Epithelial cell of esophagus (primary cell): ENCODE measurements at places on chromosomes 2 and 18.

- DNase-seq = peak; percentile 4
Measured at GRCh38 chr2:132037527-132038178, 124.1 kb downstream of the ANKRD30BL start.

DNA sequence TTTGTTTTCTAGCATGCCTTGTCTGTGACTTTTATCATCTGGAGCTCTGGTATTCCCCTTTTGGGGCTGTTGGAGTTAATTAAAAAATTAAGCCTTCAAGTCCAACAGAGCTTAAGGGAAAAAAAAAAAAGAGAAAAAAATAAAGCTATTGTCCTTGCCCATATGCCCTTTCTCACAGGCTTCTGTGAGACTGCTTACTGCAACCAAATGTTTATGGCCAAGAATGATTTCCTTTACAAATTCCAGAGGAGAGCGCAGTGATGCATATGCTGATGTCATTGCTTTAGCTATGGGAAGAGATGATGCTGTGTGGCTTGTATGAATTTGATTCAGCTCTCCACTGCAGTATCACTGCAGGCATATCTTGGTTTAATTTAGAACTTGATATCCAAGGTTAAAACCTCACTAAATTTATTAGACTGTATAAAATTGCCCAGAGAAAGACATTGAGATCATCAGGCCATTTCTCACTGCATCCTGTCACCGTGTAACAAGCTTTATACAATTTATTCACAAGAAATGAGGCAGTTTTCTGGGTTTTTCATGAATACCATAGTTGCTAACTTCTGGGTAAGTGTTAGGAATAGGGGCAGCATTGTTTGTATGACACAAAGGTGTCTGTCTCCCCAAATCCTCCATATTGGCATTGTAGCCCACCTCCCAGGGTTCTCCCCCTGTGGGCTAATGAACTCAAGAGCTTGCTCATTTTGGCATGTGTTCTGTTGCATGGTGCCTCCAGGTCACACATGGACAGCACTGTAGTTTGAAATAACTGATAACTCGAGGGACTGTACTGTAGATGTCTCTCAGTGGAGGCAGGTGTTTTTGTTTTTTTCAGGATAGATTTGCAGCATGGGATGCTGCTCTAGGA lies 85.0 kb downstream of the TANC1 start:
- DNase-seq = no peak

- DNase-seq = no peak
Measured at GRCh38 chr2:42281416-42282081, 79.5 kb downstream of the COX7A2L start.

- peak; percentile 91 for DNase-seq
Measured at GRCh38 chr18:60693426-60693825, 320.9 kb upstream of the MC4R start.

- DNase-seq = no peak
Measured at GRCh38 chr2:107810734-107811133, 16.0 kb upstream of the RGPD4 start.

DNA sequence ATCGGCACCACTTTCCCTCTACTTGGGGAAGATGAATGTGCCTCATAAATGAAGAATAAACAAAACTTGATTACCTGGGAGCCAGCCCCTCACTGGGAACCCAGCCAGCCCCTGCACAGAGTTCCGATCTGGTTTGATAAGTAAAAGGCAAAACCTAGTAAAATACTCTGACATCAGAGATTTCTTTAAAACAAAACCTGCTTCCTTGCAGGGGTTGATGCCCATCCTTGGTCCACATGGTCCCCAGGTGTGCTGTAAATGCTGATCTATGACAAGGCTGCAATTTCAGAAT lies 218.8 kb upstream of the APCDD1 start:
- no peak for DNase-seq

GRCh38 chr2:99572373-99573164 lies 82.8 kb upstream of the REV1 start:
- DNase-seq = peak; percentile 6

DNA sequence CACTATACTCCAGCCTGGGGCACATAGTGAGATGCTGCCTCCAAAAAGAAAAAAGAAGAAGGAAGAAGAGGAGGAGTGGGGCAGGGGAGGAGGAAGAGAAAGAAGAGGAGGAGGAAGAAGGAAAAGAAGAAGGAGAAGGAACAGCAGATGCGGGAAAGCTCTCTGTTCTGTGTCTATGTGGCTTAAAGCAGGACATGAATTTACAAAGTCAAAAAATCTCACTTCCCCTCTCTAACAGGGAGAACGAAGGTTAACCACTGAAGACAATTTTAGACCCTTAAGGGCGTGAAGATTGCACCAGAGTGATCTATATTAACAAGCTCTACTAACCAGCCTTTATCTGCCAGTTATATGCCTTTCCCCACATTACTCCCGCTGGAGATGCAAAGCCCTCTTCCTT lies 258.9 kb downstream of the METTL4 start:
- DNase-seq = no peak

DNA sequence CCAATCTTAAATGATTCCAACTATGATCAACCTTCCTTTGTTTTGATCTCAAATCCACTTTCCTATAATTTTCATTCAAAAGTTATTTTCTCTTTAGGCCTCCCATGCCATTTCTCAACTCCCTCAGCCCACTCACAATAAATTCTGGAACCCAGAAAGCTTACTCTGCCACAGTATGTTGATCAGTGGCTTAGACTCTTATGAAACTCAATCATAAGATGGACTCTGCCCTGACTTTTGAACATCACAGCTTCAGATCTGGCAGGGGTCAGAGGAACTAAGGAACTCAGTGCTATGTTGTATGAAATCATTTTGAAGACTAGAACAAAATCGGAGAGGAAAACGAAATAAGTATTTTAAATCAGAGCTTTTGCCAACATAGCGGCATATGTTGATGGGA lies 59.8 kb upstream of the LGALSL start:
- no peak for DNase-seq

- DNase-seq = peak; percentile 40
Measured at GRCh38 chr2:187917535-187917934, 363.3 kb upstream of the TFPI start.

DNA sequence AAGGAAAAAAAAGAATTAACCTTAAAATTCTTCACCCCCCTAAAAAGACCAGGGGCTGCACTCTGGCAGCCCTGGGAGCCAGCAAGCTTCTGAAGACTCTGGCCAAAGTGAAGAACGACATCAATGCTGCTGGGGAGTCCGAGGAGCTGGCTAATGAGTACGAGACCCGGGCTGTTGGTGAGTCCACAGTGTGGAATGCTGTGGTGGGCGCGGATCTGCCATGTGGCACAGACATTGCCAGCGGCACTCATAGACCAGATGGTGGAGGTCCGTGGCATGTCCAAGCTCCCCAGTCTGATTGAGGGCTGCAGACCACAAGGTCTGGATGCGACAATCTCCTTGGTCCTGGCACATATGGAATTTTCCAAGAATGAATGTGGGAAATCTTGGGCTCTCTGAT lies 47.4 kb downstream of the TRPM8 start:
- no peak for DNase-seq

GRCh38 chr2:100820523-100821254 lies 750 bp downstream of the NPAS2 start:
- DNase-seq = peak; percentile 83

DNA sequence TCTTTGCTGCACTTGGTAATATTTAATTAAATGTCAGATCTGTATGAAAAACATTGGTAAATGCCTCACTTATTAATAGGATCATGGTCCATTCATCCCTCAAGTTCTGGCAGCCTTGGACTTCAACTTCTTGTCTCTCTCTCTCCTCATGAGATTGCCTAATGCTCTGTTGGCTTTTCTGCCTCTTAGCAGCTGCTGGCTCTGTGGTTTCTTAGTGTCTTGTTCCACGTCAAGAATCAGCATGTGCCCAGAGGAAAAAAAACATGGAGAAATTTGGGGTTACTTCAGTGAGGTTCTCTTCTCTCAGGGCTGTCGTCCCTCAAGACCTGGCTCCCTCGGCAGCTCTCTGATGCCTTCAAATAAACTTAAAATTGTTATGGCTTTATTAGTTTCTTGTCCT lies 75.4 kb downstream of the TAF4B start:
- DNase-seq = peak; percentile 20

- DNase-seq = peak; percentile 51
Measured at GRCh38 chr2:100262555-100263320, 59.6 kb downstream of the LONRF2 start.

DNA sequence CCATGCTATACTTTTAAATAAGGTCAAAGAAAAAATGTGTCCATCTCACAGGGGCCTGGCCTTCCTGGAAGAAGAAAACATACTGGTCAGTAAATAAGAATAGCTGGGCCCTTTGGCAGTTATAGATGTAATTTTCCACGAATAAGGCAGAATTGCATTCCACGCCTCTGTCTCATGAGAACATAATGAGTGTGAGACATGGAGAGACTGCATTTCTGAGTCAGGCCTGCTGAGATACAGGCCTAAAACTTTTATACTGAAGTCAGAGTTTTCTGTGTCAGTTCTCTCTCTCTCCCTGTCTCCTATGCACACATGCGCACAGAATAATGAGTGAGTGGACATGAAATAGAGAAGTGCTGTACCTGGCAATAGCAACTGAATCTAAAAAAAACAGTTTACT lies 20.4 kb upstream of the IL1R1 start:
- peak; percentile 74 for DNase-seq

- peak; percentile 53 for DNase-seq
Measured at GRCh38 chr18:76450452-76451395, 44.3 kb downstream of the ZNF516 start.

DNA sequence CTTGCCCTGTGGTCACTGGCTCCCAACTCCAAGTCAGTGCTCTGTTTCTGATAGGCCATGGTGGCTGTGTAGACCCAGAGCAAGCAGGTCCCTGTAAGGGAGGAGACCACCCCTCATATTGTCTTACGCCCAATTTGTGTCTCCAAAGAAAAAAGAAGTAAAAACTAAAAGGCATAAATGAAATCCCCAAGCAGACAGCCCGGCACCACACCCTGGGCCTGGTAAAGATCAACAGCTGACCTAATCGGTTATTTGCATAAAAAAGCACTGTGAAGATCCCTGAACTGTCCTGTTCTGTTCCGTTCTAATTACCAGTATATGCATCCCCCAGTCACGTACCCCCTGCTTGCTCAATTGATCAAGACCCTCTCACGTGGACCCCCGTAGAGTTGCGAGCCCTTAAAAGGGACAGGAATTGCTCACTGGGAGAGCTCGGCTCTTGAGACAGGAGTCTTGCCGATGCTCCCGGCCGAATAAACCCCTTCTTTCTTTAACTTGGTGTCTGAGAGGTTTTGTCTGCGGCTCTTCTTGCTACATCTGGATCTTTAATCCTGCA lies 364.1 kb upstream of the HS6ST1 start:
- no peak for DNase-seq
